ENCODE measurements at places on chromosomes 3 and 15. TPM values are rescaled to one million over a fixed set of nuclear protein-coding genes. Genes with fewer than 3 reads are reported as not detected.

GOLGA6L10 gene
- 2.0 TPM for total RNA-seq

PTX3 gene
- total RNA-seq: 5.1 TPM

ALDH1A3 gene
- 11.2 TPM for total RNA-seq

BLM gene
- total RNA-seq: 7.8 TPM

SEMA6D gene
- total RNA-seq: 35.6 TPM

GATA2 gene
- total RNA-seq: 19.2 TPM

CIDEC gene
- not detected for total RNA-seq

NCKIPSD gene
- 8.6 TPM for total RNA-seq

ST3GAL6 gene
- 16.7 TPM for total RNA-seq

ABCC5 gene
- total RNA-seq: 47.5 TPM

MCTP2 gene
- total RNA-seq: 37.3 TPM

TRPM1 gene
- total RNA-seq: not detected

TYRO3 gene
- 16.8 TPM for total RNA-seq

C3orf70 gene
- total RNA-seq: 29.9 TPM

TEX55 gene
- not detected for total RNA-seq

- no peak for DNase-seq
These were observed 303.4 kb downstream of the KBTBD8 start for GRCh38 chr3:67301556-67301955.

DNA sequence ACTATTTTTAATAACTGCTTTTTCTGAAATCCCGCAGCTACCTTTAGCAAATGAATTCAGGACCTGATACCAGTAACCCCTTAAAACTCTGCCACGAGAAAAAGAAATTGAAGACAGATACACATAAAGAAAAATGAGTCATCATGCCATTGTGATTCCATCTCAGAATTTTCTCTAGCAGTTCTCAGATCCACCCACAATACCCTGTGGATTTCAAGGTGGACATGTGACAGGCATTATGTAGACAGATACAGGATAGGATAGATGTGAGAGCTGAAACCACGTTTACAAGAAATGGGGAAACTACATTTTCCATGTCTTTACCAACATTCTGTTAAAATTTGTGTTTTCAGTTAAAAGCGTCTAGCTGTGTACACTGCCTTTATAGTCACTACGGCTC is 291.9 kb upstream of the NR2F2 start:
- no peak for DNase-seq

GRCh38 chr3:158671821-158672214 is 630 bp downstream of the LXN start:
- no peak for DNase-seq

- DNase-seq: no peak
These were observed 387.6 kb downstream of the ROBO2 start for GRCh38 chr3:77427528-77427927.

- no peak for DNase-seq
These were observed 316.2 kb upstream of the UMPS start for GRCh38 chr3:124413989-124414598.

DNA sequence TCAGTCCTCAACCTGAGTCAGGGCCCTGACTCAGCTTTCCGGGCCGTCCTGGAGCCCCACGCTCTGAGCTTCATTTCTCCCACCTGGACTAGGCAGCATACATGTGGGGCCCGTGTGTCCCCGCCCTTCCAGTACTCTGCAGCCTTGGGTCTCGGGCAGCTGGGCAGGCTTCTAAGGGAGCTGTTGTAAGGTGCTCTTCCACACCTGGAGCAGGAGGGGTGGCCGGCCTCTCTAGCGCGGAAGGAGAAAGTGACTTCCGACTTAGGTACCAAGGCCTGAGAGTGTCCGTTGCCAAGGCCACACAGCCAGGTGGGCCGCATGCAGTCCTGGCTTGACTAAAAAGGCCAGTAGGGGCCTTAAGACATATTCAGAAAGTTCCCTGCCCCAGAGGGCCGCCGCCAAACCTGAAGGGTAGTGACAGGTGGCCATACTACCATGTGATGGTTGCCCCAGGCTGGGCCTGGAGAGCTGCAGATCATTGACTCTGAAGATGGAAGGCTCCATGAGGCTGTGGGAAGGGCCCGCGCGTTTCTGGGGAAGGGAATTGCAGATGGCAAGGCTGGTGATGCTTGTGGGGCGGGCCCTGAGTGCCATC is 9.4 kb upstream of the SEMA3B start:
- no peak for DNase-seq

GRCh38 chr15:90907838-90908507 is 4.9 kb downstream of the MAN2A2 start:
- DNase-seq: no peak

DNA sequence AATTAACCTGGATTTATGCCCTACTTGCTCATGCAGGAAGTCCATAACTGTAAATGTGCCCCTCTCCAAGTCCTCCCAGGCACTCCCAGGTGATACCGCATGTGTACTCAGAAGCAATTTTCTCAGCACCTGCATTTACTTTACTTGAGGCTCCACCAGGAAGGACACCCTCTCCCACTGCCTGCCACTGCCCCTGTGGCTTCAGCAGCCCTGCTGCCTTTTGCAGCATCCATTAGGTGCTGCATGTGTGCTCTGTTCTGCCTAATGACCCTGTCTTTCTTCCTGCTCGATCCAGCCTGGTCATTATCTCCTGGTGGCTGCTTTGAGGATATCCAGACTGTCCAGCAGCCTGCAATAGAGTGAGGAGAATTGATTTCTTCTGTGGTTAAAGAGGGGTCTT is 107.6 kb upstream of the SEMA6D start:
- no peak for DNase-seq

DNA sequence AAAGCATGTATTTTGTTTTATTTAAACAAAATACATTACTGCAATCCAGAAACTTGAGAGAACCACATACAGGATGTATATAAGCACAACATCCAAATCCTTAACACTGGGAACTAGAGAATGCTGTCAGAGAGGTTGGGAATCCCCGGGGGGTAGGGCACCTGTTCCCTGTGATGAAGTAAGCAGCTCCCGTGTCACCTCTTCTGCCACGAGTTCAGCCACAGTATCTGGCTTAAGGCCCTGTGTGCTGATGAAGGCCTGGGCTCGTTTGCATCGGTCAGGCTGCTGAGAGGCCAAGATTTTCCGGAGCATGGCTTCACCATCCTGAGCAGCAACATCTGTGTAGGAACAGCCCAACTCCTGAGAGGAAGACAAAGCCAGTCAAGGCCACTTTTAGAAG is 36.4 kb downstream of the EIF3J start:
- DNase-seq: no peak

- no peak for DNase-seq
These were observed 558.5 kb downstream of the MECOM start for GRCh38 chr3:169104972-169105371.

- DNase-seq: no peak
These were observed 24.3 kb downstream of the IRAK2 start for GRCh38 chr3:10188804-10189556.

- DNase-seq: no peak
These were observed at the start of gene WDR49 for GRCh38 chr3:167653760-167654159. Gene WDR49 (minus strand): TSS chr3:167653942. CDS start chr3:167653425, 517 bp downstream.

DNA sequence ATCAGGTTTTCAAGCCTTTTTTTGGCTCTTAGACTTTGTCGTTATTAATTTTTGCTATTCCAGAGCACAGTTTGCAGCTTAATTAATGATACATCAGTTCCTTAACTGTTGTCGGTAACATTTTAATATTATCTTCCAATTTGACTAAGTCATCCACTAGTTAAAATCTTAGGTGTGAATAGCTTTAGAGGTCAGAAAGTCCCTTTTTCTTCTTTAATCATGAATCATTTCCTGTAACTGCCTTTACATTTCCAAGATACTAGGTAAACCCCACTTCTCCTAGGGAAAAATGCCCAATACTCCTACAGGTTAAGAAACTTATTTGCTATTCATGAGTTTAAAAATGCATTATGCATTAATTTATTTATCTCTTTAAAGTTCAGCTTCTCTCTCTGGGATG is 260.9 kb upstream of the CFAP20DC start:
- no peak for DNase-seq

DNA sequence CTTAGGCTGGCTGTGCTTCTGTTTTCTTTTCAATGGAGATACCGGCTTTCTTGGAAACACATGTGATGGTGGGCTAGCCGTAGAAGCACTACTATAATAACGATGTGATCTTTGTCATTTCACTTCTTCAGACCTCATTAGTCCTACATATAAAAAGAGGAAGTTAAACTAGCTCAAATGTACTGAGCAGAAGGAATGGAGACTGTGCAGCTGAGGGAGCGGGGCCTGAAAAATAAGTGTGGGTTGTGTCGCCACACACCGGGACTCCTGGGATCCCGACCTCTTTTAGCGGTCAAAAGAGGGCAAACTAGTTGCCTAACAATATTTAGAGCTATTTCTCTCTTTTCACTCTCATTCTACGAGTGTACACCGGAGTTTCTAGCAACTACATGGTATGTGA is 1.0 kb upstream of the RNF7 start:
- DNase-seq: no peak

DNA sequence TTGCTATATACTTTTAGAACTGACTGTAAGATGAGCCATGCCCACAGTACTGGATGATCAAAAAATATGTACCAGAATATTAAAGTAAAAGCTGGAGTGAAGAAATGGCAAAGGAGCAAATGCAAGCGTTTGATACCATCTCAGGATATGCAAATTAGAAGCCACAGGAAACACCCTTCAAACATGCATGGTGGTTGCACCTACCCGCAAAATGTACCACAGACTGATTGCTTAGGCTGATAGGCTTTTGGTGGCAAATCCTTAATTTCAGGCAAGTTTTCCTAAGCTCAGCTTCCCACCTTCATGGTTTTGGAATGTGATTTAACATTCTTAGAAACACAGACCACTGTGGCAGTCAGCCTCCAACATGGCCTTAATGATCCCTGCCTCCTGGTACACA is 149.0 kb downstream of the PDZRN3 start:
- DNase-seq: no peak

- DNase-seq: no peak
These were observed 82.6 kb downstream of the MLH1 start for GRCh38 chr3:37075955-37076354.

DNA sequence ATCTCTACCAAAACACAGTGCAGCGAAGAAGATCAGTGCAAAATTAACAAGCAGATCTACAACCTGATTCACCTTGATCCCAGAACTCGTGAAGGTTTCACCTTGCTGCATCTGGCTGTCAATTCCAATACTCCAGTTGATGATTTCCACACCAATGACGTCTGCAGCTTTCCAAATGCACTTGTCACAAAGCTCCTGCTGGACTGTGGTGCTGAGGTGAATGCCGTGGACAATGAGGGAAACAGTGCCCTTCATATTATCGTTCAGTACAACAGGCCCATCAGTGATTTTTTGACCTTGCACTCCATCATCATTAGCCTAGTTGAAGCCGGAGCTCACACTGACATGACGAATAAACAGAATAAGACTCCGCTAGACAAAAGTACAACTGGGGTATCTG is 13.2 kb downstream of the FEM1B start:
- DNase-seq: no peak

- no peak for DNase-seq
These were observed 36.6 kb downstream of the MRAS start for GRCh38 chr3:138384976-138385375.

DNA sequence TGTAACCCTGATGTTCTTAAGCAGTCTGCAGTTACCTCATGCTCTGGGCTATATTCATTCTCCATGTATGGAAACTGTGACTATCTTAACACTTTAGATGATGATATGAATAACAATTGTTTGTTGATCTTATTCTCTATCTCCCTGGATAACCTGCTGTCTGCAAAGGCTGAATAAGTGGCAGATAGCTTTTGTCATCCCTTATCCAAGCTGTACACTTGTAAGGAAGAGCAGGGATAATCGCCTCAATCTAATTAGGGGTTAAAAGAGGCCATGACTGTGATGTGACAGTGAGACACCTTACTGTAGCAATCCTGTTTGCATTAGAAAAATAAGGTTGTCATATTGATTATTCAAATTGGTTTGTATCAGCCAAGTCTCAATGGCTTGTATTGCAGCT is 123.9 kb downstream of the RSRC1 start:
- DNase-seq: no peak
